ENCODE measurements at places on chromosomes 11 and 22.

- peak; percentile 61 for DNase-seq
Measured at GRCh38 chr22:44676441-44677352, 25.3 kb upstream of the PRR5 start.

GRCh38 chr11:72524711-72525110, 90.4 kb upstream of the CLPB start:
- no peak for DNase-seq

DNA sequence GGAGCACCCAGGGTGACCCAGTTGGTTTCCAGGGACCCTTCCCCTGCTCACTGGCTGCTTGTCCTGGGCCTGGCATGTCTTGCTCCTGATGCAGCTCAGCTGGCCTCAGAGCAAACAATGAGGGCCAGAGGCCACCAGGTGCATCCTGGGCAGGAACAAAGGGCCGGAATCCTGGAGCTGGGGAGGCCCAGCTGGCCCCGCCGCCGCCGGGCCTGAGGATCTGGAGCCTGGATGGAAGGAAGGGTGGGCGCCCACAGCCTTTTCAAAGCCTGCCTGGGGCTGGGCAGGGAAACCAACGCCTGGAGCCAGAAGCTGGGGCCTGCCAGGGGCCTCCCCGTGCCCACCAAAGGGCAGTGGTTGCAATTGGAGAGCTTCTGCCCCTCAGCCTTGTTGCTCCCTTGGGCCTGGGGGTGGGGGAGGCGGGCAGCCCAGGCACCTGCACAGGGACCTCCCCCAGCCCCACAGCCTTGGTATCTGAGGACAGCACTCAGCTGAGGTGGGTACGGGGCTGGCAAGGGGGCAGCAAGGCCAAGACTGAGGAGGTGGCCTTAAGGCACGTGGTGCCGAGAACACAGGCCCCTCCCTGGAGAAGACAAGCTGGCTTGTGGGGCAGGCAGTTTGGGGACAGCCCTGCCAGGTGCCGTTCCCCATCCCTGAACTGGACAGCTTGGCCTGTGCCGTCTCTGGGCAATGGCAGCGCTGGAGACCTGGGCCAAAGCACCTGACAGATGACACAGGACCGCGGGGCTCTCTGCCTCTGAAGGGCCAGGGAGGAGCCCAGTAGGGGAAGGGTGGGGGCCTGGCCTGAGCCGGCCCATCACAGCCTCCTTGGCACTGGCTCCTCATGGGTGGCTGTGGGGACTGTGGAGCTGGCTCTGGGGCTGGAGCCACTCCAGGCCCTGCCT, 7.1 kb upstream of the ADORA2A start:
- no peak for DNase-seq

- DNase-seq: no peak
Measured at GRCh38 chr22:30212996-30213441, 33.5 kb downstream of the LIF start.

DNA sequence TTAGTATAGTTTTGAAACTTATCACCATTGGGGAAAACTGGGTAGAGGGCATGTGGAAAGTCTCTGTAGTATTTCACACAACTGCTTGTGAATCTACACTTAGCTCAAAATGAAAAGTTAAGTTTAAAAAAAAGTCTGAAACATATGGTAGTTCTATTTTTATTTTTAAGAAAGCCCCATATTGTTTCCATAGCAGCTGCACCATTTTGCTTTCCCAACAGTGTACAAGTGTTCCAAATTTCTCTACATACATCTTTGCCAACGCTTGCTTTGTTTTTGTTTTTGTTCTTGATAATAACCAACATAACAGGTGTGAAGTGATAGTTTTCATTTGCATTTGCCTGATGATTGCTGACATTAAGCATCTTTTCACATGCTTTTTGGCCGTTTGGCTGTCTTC, 445.2 kb downstream of the FAM181B start:
- no peak for DNase-seq

DNA sequence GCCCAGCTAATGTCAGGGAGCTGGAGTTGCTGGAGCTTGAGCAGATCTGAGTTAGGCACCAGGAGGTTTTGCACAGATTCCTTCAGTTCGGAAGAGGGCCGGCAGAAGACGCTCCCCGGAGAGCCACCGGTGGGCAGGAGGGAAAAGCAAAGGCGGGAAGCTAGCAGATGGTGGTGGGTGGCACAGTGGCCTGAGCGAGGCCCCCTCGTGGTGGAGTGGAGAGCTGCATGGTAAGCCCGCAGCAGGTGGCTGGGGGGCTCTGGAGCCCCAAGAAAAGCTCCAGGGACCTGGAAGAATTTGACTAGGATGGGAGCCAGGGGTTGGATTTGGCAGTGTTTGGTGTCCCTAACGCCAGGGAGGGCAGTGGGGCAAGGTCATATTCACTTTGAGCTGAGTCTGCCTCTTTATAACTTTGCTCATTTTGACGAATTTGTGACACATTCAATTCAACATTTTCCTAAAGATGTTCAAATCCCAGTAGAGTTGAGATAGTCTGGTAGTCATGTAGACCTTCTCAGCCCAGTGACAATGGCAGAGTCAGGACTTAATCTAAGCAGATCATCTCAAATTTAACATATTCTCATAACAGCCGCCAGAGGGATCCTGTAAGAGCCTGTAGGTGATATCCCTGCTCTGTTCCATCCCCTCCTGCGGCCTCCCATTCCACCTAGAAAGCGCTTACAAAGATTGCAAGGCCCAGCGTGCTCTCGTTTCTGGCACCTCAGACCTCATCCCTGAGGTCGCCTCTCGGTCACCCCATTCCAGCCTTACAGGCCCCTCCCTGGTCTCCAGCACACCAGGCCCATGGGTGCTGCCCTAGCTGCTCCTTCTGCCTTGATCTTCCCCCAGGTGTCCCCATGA, 57.9 kb downstream of the TRIM29 start:
- no peak for DNase-seq

GRCh38 chr22:20993304-20994127, 8.4 kb downstream of the THAP7 start:
- DNase-seq: no peak

DNA sequence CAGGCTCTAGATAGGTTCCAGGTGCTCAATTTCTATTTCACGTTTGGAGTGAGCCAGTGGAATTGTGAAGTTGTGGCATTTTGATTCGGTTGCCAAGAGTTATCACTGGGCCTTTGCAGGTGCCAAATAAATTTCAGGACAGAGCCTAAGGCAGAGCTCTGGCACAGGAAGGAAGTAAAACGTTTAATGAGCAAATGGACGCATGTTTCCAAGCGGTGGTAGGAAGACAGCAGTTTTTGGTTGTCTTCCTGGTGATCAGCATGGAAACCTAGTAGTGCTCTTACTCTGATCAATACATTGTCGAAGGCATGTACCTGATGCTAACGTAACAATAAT, 452 bp downstream of the BIRC3 start:
- DNase-seq: no peak

DNA sequence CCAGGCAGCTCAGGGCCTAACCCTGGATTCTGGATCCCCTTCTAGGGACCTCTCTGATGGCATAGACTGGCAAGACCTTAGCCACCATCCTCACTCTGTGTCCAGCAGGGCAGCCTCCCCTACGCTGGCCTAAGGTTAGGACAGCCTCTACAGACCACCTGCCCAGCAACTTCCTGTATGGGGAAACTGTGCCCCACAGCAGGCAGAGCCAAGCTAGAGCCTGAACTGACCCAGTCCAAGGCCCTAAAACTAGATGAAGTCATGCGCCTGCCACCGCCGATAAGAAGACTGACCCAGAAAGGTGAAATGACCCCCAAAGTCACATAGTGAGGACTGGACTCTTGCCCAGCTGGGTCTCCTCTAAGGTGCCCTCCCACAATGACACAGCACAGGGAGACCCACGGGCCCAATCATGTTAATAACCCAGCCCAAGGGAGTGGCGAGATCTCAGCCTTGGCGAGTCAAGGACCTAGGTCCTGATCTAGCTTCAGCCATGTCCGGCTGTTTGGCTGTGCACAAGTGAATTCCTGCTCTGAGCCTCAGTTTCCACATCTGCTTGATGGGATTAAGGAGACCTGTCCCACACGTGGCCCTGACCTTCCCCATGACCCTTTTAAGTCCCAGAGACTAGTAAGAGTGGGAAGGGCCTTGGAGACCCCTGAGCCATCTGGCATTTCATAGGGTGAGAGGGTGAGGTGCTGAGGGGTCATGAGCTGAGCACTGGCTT, 17.6 kb downstream of the STARD10 start:
- DNase-seq: no peak

- DNase-seq: peak; percentile 0
Measured at GRCh38 chr11:37449146-37449545, 851.1 kb upstream of the RAG2 start.

DNA sequence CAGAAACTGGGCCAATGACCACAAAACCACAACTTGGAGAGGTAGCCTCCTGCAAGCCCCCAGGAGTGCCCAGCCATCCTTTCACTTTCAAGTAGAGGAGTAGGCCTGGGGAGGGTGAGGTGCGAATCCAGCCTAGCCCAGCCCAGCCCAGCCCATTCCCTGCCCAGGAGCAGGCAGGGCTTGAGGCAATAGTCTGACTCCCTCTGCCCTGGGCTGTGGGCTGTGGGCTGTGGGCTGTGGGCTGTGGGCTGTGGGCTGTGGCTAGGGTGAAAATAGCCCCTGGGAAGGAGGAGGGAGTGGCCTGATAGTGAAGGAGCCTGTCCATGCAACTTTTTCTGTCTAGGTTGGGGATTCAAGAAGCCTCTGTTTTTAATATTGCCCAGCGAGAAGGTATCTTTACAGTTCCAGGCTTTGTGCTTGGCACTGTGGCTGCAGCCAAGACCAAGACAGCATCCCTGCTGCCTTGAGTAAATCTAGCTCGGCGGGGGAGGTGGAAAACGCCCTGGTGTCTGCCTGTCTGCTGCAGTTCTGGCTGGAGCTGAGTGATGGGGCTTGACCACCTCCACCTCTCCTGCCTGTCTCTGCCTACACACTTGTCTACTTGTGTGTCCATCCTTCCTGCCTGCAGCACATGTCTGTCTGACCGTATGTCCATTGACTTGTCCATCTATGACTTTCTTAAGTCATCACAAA, 40.7 kb downstream of the LMO1 start:
- peak; percentile 60 for DNase-seq

- DNase-seq: peak; percentile 85
Measured at GRCh38 chr22:39520226-39521105, at the start of gene ATF4. TSS of gene ATF4 (plus strand) at chr22:39520562. CDS start at chr22:39521446, 884 bp downstream.

DNA sequence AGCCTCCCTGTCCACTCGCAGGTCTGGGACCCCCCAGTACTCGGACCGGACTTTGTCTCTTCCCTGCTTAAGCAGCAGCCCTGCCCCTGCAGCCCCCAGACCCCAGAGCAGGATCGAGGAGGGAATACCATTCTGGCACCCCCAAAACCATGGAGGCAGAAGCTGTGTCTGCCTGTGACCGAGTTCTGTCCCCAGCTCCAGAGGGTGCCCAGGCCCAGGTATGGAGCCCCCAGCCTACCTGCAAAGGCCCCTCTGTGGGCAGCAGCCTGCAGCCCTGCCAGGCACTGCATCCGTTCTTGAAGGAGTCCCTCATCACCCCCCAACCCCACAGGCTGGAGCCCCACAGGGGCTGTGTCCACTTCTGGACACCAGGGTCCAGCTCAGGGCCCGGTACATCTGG, 163.8 kb downstream of the BRD1 start:
- DNase-seq: no peak

GRCh38 chr22:17110791-17111550, 10.2 kb downstream of the TMEM121B start:
- no peak for DNase-seq

- DNase-seq: no peak
Measured at GRCh38 chr11:130668751-130669150, 220.3 kb downstream of the ADAMTS15 start.

DNA sequence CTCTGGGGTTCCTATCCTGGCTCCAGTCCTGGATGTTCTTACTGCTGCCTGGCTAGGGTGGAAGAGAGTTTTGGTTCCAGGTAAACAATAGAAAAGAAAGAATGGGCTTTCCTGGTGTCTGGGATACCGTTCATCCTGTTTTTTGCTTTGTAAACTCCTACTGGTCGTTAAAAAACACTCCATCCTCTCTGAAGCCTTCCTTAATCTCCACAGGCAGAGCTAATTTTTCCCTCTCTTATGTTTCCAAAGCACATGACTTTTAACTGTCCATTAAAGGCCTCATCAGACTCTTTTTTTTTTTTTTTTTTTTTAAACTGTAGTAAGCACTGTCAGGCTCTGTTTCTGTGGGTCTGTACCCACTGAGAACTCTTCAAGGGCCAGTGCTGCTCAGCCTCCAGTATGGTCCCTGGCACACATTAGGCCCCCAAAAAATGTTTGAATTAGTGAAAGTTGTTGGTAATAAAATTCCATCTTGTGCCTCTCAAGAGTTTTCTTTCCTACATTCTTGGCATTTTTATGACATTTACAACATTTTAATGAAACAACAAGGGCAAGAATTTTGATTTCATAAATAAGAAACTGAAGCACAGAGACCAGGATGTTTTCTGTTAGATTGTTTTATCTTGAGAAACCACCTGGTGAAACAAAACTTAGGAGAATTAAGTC, 104.2 kb downstream of the TEAD1 start:
- no peak for DNase-seq

- DNase-seq: no peak
Measured at GRCh38 chr11:80700386-80700785, 1259.6 kb upstream of the TENM4 start.

- DNase-seq: no peak
Measured at GRCh38 chr11:69609351-69609750, 31.6 kb upstream of the CCND1 start.

- DNase-seq: no peak
Measured at GRCh38 chr22:28670161-28670560, 9.5 kb downstream of the TTC28 start.

- DNase-seq: no peak
Measured at GRCh38 chr22:46679706-46680269, 58.3 kb downstream of the CERK start.

- DNase-seq: no peak
Measured at GRCh38 chr11:99960536-99960935, 726.6 kb upstream of the ARHGAP42 start.

DNA sequence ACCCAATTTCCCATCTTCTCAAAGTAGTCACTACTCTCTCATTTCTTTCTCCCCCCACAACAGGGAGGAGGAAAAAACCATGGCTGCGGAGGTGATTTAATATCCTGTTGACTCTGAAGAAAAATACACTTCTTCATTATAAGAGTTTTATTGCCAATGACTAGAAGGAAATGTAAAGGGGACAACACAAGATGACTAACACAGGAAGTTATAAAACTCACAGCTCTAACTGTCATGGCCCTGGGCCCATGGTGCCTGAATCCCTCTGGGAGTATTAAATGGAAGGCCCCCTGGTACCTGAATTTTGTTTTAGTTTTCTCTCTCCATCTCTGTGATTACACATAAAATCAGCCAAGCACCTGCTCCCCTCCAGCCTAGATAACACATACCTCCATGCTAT, 352.8 kb upstream of the FAT3 start:
- no peak for DNase-seq

- no peak for DNase-seq
Measured at GRCh38 chr22:19663286-19663815, 51.0 kb upstream of the SEPTIN5 start.

DNA sequence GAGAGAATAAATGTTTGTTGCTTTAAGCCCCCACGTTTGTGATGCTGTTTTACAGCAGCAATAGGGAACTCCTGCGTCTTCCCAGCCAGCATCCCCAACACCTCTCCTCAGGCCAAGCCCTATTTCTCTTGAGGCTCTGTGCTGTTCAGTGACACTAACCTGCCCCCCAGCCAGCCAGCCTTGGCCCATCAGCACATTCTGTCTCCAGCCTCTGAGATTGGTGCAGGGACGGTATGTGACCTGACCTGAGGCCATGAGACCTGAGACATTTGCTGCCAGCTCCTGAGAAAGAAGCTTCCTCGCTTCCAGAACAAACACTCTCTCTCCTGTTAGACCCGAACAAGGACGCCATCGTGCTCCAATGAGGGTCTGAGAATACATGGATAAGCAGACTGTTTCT, 38.5 kb upstream of the SLC35C1 start:
- no peak for DNase-seq

- no peak for DNase-seq
Measured at GRCh38 chr11:66922551-66922950, 35.6 kb downstream of the PC start.

- DNase-seq: no peak
Measured at GRCh38 chr11:74299015-74299414, 12.4 kb downstream of the P4HA3 start.

Data from GDM1 (cell line).